ENCODE measurements at places on chromosomes 3 and 15. TPM values are rescaled to one million over a fixed set of nuclear protein-coding genes. Genes with fewer than 3 reads are reported as not detected.

MCF2L2 gene
- 1.8 TPM for total RNA-seq

SAMMSON gene
- total RNA-seq, result not detected

LARP6 gene
- total RNA-seq, result 23.5 TPM

WDR49 gene
- total RNA-seq, result 0.32 TPM

- no peak for DNase-seq
These were observed 118.1 kb downstream of the FBLN2 start for GRCh38 chr3:13666781-13667709.

DNA sequence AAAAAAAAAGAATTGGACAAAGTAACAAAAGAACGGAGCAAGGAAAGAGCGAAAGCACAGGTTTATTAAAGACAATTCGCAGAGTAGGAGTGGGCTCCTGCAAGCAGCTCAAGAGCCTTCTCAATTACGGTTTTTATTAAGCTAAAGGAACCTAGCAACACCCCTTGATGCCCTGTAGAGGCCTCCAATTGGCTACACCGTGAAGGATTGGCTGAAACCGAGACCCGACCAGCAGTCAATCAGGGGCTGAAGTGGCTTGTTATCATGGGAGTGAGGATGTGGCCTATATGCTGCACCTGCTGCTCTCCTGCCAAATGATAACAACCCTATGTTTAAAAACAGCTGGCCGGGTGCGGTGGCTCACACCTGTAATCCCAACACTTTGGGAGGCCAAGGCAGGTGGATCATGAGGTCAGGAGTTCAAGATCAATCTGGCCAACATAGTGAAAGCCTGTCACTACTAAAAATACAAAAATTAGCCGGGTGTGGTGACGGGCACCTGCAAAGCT, 20.4 kb upstream of the AP3B2 start:
- no peak for DNase-seq

RAB5A gene
- total RNA-seq, result 53.6 TPM

- no peak for DNase-seq
These were observed 7.9 kb downstream of the LRRC31 start for GRCh38 chr3:169861871-169862270.

PLSCR2 gene
- 0.35 TPM for total RNA-seq

DNA sequence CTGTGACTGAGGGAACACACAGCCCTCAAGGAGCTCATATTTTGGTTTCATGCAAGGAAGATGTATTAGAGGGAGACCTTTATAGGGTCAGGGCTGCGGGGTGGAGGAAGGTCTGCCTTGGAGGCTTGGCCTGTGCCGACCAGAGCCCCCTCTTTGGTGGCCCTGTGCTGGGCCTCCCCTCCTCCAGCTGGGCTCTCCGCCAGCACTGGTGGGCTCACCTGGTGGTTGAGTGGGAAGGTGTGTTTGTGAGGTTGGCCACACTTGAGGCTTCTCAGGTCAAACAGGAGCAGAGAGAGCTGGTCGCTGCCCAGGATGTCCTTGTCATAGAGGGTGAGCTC, 2.6 kb downstream of the PLA2G4F start:
- no peak for DNase-seq

IGDCC3 gene
- total RNA-seq, result 0.69 TPM

- DNase-seq, result no peak
These were observed 72.9 kb downstream of the LRRC28 start for GRCh38 chr15:99324082-99324620.

- DNase-seq, result no peak
These were observed 194.1 kb upstream of the ARHGEF26 start for GRCh38 chr3:153927107-153927506.

- DNase-seq, result no peak
These were observed 94.0 kb upstream of the MEX3B start for GRCh38 chr15:82139823-82140268.

DNA sequence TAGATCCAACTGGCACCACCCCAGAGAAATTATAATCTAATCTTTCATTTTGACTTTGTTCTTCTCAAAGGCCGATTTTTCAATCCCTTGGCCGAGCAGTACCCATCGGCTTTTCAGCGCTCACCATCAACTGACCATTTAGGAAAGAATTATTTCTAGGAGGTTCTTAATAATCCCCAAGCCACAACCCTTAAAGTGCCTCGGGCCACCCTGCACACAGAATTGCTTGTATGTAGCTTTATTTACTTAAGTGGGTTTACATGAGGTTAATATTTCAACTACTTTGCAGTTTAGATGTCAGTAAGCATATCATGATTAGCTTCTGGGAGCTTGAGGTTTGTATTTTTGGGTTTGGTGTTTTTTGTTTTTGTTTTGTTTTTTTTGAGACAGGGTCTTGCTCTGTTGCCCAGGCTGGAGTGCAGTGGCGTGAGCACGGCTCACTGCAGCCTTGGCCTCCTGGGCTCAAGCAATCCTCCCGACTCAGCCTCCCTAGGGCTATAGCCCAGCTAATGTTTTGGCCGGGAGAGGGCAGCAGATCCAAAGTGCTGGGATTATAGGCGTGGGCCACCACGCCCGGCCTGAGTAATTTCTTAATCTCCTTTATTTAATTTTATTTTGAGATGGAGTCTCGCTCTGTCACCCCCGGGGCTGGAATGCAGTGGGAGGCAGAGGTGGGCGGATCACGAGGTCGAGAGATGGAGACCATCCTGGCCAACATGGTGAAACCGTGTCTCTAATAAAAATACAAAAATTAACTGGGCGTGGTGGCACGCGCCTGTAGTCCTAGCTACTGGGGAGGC, 801 bp upstream of the CDAN1 start:
- DNase-seq, result no peak

RETNLB gene
- not detected for total RNA-seq

APOD gene
- total RNA-seq, result 51.8 TPM

GRCh38 chr3:128878556-128879124, 780 bp upstream of the ACAD9 start:
- DNase-seq, result no peak

SLC24A5 gene
- total RNA-seq, result not detected

DNA sequence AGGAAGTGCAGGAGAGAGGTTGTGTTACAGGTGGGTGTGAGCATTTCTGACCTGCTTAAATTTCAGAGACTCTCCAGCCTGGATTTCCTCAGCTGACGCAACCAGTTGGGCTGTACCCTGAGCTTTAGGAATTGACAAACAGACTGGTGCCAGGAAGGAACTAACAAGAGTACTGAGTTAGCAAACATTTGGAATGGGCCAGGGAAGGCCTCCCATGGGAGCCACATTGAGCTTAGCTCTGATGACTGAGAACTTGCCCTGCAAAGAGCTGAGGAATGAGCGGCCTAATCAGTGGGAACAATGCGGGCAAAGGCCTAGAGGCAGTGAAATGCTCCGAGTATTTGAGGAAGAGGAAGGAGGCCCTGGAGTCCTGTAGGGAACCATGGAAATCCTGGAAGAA, 254.2 kb downstream of the FEZF2 start:
- DNase-seq, result no peak

PPM1L gene
- 79.5 TPM for total RNA-seq

DNA sequence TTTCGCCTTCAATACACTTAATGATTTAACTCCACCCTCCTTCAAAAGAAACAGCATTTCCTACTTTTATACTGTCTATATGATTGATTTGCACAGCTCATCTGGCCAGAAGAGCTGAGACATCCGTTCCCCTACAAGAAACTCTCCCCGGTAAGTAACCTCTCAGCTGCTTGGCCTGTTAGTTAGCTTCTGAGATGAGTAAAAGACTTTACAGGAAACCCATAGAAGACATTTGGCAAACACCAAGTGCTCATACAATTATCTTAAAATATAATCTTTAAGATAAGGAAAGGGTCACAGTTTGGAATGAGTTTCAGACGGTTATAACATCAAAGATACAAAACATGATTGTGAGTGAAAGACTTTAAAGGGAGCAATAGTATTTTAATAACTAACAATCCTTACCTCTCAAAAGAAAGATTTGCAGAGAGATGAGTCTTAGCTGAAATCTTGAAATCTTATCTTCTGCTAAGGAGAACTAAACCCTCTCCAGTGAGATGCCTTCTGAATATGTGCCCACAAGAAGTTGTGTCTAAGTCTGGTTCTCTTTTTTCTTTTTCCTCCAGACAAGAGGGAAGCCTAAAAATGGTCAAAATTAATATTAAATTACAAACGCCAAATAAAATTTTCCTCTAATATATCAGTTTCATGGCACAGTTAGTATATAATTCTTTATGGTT, at the start of gene CCR5:
CCR5 (plus strand) TSS at position 108 of the 680 bp plus-strand sequence. CDS start 1,957 bp downstream, outside the sequence.
- DNase-seq, result no peak
